ENCODE measurements at places on chromosomes 13 and 19. TPM values are rescaled to one million over a fixed set of nuclear protein-coding genes. Genes with fewer than 3 reads are reported as not detected.

- peak; percentile 56 for DNase-seq
These were observed 28.8 kb downstream of the IPO5 start for GRCh38 chr13:97982286-97982685.

DNA sequence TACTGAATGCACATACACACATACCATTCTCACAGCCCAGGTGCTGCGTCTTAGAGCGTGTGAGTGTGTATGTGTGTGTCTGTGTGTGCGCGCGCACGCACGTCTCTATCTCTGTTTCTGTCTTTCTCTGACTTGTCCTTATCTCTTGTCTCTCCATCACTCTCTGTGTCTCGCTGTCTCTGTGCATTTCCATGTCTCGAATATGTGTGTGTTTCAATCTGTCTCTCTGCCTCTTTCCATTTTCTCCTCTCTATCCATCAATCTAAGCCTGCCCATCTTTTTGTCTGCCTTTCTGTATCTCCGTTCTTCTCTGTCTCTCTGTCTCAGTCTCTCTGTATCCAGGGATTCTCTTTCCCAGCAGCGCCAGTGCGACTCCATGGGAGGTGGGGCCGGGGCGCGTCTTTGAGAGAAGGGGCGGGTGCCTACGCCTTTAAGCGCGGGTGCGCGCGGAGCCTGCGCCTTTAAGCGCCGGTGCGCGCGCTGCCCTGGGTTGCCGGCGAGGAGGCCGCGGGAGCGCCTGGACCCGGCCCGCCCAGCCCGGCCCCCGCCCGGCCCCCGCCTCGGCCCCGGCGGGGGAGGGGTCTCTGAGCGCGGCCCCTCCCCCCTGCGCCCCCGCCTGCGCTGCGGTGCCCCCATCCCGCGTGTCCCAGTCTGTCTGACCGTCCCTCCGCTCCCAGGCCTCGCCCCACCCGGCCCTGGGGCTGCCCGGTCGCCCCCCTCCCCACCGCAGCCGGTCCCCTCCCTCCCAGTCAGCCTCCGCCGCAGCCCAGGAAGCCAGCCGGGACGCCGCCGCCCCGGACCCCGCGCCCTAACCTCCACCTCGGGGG, at the start of gene LRFN3:
TSS of gene LRFN3 (plus strand) at position 464 of the 827 bp plus-strand sequence. CDS start 3,052 bp downstream, outside the sequence.
- peak; percentile 14 for DNase-seq

DNA sequence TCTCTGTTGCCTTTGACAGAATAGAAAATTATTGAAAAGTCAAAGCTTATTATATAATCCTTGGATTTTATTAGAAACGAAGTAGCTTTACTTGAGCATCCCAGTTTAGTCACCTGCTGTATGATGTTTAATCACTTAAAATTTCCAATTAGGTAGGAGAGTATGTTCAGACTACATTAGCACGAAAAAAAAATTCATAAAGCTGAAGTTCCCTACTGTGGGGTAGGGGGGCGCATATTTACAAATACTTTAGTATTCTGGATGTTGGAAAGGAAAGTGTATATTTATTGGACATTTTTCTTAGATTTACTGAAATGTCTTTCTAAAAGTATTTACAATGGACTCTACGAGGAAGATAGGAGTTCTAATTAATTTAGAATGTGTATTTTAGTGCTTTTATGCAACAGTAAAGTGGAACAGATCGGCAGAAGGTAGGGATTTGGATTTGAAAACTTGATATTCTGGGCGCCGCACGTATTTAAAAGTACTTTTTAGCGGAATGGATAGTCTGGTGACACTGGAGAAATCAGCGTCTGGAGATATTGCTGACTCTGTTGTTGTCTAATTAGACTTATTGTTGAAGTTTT, 1.9 kb downstream of the CDK8 start:
- no peak for DNase-seq

DNA sequence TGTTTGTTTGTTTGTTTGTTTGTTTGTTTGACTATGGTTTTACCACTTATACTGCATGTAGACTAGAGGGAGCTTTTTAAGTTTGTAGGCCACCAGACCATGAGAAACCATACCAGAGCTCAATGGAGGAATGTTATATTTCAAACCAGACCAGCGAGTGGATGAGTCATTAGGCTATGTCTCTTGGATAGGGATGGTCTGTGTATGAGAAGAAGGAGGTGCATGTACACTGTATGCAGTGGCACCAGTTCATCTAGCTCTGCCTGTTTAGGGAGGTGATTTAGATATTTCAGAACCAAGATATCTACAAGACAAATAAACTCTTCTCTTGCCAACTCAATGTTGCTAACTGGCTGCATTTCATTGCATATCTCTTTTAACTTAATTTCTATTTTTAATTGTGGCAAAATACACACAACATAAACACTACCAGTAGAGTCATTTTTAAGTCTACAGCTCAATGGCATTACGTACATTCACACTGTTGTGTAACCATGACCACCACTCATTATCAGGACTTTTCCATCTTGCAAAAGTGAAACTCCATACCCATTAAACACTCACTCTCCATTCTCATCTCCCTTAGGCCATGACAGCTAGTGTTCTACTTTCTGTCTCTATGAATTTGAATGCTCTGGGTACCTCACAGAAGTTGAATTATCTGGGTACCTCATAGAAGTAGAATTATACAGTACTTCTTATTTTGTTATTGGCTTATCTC, 29.2 kb downstream of the SYDE1 start:
- DNase-seq = peak; percentile 25

GRCh38 chr19:33861950-33862349, 65.3 kb downstream of the KCTD15 start:
- no peak for DNase-seq

GRCh38 chr13:42112864-42113263, 64.4 kb downstream of the DGKH start:
- DNase-seq = no peak

GRCh38 chr19:8334458-8335342, 8.4 kb downstream of the KANK3 start:
- peak; percentile 19 for DNase-seq

DNA sequence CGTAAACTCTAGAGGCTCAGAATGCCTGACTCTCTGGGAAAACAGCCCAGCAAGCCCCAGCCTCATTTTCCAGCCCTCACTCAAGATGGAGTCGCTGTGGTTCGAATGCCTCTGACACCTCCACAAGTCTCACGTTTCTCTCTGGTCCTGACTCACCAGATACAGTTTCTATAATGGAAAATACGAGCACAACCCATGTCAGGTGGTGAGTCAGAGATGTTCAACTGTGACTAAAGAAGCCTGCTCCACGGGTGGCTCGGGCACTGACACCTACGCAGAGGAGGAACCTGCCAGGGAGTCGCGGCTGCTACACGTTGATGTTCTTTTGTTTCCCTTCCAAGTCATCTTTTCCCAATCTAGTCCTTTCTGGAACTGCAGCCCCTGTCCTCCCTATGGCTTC, 87.1 kb upstream of the STK24 start:
- DNase-seq = peak; percentile 83

GRCh38 chr13:50161052-50161451, 145.8 kb downstream of the KCNRG start:
- peak; percentile 41 for DNase-seq

DNA sequence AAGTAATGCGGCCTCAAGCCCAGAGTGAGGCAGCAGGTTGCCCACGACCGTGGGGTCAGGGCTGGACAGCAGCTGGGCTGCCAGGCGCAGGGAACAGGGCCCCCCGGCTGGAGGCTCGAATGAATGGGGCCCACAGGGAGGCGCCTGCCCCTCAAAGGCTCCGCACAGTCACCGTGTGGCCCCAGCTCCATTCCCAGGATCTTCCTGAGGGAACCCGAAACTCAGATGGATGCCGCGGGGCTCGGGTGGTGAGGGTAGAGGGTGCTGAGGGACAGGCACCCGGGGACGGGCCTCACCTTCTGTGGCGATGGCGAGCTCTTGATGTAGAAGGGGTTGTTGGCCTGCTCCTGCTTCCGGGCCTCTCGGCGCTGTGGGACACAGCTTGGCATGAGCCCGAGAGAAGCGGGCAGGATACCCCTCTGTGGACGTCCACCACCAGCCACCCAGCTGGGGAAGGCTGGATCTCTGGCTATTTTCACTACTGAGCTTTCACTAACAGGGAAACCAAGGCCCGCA, 19.3 kb downstream of the IZUMO4 start:
- no peak for DNase-seq

TLE6 gene
- total RNA-seq = 0.69 TPM

GRCh38 chr19:16518061-16518460, 21.9 kb downstream of the C19orf44 start:
- no peak for DNase-seq

DNA sequence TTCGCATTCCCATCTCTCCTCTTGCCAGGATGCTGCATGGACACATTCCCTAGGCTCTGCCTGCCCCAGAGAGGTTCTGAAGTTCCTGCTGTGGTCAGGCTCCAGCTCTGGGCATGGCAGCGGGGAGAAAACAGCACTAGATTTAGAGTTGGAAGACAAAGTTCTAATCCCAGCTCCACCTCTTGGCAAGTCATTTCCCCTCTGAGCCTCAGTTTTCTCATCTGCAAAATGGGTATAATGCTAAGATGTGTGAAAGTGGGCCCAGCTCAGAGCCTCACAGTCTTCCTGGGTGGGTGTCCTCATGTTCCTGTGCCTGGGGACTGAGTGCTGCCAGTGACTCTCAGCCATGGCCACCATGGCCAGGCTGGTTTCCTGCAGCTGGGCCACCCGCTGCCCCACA, 9.6 kb downstream of the PEPD start:
- no peak for DNase-seq

DNA sequence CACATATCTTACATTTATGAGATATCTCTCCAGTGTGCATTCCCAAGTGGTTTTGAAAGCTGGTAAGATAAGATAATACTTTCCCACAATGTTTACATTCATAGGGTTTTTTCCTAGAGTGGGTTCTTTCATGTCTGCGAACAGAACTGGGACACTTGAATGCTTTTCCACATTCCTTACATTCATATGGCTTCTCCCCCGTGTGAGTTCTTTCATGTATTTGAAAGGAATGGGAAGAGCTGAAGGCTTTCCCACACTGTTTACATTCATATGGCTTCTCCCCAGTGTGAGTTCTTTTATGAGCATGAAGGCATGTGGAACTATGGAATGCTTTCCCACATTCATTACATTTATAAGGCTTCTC, 19.7 kb downstream of the ZNF433 start:
- DNase-seq = no peak

DNA sequence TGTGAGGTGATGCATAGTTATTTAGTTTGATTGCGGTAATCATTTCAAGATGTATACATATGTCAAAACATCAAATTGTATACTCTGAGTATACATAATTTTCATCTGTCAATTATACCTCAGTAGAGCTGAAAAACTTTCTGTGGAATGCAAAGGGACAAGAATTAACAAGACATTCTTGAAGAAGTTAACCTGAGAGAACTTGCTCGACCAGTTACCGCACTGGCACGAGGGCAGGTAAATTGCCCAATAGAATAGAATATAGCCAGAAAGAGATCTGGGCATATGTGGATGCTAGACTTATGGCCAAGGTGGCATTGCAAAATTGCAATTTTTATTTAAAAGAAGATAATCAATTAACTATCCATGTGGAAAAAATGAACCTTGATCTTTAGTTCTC, 42.3 kb upstream of the GJB6 start:
- no peak for DNase-seq

IRS2 gene
- total RNA-seq = 22.3 TPM

- DNase-seq = no peak
These were observed 428.1 kb downstream of the ITGBL1 start for GRCh38 chr13:101880581-101880980.

ZNF382 gene
- total RNA-seq = 5.6 TPM

DNA sequence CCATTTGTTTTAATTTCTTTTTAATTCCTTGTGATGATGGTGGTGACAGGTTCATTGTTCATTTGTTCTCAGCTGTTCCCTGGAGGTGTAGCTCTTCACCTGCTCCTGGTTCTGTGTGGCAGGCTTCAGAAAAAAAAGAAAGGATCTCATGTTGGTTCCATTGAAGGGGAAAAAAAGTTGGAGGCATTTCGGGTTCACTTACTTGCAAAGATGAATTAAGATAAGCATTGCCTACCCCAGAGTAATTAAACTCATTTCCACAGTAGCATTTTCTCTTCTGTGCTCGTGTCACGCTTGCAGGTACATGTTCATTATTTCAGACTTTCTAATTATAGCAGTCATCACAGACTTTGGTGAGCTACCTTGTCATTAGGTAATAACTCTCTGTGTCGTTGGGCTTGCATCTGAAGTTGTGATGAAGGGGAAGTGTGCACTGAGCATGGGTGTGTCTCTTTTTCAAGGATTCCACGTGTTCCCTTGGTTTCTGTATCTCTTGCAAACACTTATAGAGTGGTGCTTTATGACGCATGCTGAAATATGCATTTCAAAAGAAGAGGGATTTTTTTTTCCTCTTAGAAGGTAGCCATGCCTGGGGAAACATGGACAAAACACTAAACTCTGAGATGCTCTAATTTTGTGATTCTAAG, 69.1 kb downstream of the MTUS2 start:
- DNase-seq = no peak

GRCh38 chr13:21530656-21531055, 71.6 kb upstream of the ZDHHC20 start:
- DNase-seq = no peak

DNA sequence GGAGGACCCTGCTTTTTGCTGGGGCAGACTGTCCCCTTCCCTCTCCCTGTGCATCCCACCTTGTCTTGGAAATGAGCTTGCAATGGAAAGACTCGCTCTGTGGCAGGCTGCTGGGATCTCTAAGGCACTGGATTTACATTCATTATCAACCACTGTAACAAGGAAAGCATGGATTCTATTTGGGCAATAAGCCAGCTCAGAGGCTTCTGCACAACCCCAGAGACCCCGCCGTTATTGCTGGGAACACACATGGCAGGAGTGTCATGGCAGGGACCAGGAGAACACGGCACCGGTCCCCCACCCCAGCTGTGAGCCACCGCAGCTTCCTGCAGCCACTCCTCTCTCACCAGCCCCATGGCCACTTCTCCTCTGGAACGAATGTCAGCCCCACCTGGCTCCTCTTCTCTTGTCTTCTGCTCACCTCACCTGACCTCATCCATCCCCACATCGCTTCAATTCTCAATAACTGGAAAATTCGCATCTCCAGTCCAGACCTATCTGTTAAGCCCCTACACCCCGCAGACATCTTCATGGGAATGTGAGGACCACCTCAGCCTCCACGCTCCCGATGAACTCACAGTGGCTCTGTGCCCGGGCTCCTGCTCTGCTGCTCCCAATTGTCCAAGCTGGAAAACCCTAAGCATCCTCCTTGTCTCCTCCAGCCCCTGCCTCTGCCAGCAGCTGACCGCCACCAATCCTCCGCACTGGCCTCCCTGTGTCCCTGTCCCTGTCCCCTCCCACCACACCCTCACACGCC, 181.5 kb downstream of the USP12 start:
- DNase-seq = no peak

GRCh38 chr13:71721104-71721503, 145.9 kb downstream of the DACH1 start:
- no peak for DNase-seq

GRCh38 chr19:51020988-51021651, 1.6 kb upstream of the KLK10 start:
- DNase-seq = peak; percentile 51
